Posterior vena cava (tissue), 2 donors: ENCODE measurements at places on chromosomes 1 and 21. TPM values are rescaled to one million over a fixed set of nuclear protein-coding genes. Genes with fewer than 3 reads are reported as not detected.

DNA sequence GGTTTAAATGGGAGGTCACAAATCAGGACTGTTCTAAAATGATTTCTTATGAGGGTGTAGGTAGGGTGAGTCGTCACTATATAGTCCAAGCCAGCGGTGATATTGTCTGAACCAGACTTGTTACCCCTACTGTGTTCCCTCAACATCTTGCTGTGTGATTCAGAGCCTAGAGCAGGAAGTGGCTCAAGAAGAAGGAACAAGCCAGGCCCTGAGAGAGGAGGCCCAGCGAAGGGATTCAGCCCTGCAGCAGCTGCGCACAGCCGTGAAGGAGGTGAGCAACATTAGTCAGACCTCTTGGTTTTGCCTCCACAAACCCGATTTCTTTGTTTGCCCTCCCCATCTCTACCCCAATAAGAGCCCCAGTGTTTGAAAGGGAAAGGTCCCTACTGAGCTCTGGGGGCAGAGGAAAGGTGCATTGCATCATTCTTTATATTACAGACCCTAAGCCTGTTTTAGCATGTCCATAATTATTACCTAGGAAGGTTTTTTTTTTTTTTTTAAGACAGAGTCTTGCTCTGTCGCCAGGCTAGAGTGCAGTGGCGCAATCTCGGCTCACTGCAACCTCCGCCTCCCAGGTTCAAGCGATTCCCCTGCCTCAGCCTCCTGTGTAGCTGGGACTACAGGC, 5.0 kb upstream of the SH3BGRL3 start:
- DNase-seq = no peak

DNA sequence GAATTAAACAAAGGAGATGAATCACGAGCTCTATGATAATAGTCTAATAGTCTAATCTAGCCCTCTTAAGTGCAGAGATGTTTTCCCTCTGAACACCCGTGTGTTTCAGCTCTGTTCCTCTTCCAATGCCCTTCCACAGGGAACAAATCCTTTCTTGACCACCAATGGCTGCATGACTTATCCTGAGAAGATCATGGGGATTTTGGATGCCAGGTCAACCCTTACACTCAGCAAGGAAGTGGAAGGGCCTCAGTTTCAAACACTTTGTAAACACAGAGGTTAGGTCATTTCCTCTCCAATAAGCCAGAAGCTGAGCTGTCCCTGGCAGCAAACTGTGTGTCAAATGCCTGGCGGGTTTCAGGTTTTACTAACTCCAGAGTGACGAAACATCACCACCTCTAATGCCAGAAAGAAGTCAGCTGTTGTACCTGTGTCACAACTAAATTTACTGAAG, 200.0 kb downstream of the GABPA start:
- DNase-seq = peak; percentile 85

GRCh38 chr1:29808141-29808995, 572.0 kb downstream of the PTPRU start:
- peak; percentile 59 for DNase-seq

DNA sequence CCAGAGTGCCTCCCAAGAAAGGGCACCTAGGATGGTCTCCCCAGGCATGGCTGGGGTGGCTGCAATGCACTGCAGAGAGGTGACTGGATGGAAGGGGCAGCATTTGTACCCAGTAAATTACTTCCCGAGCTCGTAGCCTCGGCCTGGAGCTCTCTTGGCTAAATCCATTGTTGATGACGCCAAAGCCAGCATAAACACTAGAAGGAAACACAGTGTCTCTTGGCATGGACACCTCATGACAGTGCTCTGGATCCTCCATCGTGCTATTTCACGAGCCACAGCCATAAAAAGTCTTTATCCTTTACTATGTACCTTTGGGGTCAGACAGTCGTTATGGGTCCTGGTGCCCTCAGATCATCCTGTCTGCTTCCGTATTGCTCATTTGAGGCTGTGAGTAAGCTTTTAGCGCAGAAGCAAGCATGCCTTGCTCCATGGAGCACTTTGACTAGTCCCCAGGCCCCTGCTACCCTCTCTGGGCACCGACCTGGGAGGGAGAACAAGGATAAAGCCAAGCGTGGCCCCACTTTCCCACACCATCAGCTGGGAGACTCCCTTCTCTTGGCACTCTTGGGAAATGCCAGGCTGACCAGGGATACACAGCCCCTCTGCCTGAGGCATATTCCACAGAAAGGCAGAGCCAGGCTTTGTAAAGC, 10.3 kb upstream of the PRELP start:
- peak; percentile 84 for DNase-seq

GRCh38 chr1:115301438-115302020, 36.5 kb downstream of the NGF start:
- no peak for DNase-seq

Gene HIVEP3
- total RNA-seq = 4.1 TPM

Gene PLEKHG5
- 13.0 TPM for total RNA-seq

Gene KTI12
- 5.7 TPM for total RNA-seq
